ENCODE measurements at places on chromosomes 6 and 20.
A peak's percentile ranks its signal among the peaks of the same experiment; 100 is the strongest.

DNA sequence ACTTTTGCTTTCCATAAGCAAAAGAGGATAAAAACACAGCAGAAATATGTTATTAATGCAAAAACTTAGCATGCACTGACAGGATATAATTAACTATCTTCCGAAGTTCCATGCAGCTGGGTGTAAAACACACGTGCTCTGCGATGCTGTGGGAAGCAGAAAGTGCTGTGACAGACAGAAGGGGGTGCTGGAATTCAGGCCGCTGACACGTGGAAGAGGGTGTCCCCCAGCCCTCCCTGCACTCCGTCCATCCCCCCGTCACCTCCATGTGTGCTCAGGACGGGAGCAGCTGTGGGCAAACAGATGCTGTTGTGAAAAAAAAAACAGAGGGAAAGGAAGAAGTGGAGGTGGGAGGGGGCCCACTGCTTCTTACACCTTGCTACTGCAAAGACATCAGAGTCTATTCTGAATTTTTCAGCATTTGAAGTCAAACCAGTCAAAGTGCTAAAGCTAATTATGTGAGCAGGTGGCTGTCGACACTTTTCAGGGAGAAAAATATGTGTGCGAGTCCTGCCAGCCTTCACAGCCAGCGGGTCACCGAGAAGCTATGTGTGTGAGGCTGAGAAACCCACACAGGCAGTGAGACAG lies 175.9 kb upstream of the AFDN start:
- DNase-seq = no peak

- DNase-seq = no peak
Observed at GRCh38 chr6:105622226-105622625, 219.3 kb upstream of the PREP start.

DNA sequence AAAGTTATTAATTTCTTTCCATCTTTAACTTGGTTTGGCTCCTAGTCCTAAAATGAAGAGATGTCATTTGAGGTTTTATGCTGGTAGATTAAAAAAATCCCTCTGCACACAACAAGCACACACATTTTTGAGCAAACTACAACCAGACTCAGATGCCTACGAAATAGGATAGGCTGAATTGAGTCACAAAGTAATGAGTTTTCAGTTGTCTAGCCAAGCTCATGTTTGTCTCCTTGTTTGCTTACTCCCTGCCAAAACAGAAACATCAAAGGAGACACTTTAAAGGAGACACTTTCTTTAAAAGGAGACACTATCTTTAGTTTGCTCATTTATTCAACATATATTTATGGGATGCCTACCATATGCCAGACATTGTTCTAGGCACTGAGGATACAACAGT lies 56.2 kb downstream of the TPBG start:
- no peak for DNase-seq

DNA sequence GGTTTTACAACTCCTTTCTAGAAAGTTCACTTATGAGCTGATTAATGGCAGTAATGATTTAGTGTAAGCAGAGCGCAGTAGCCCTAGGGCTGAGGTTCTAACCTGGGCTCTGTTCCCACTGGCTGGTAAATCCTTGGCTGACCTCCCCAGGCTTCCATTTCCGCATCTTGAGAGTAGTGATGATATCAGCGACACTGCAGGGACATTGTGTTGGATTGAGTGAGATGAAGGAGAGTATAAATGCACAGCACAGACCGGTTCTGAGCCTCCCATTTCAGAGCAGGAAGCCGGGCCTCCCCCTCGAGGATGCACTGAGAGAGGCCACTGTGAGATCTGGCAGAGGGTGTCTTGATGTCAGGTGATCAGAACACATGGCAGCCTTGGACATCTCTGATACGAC lies 477.2 kb upstream of the SULF2 start:
- no peak for DNase-seq

DNA sequence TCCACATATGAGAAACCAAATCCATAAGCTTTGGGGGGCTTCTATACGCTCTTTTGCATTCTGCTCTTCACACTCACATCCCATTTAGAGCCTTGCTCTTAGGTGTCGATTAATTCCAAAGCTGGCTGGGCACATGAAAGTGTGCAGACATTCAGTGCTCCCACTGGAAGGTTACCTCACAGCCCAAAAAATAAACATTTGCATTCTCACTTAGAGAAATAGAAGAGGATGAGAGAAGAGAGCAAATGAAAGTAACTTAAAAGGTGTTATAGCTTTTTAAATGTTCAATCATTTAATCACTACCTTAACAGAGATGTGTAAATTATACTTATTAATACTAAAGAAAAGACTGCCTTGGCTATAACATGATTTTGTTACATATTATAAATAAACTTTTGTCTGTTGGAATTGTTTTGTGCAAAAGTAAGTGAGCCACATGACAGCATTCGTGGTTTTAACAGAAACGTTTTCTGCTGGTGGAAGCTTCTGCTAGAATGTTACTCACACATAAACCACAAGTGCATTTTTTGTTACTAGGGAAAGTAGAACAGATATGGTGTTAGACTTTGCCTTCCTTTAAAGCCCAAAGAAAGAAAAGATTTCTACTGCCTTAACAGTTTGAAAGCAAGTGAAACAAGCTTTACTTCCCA lies 116.7 kb downstream of the SIM1 start:
- DNase-seq = no peak

GRCh38 chr20:60215816-60216730 lies 257.9 kb downstream of the CDH26 start:
- no peak for DNase-seq

- DNase-seq = no peak
Observed at GRCh38 chr20:33316343-33316742, 33.3 kb downstream of the BPIFB1 start.

GRCh38 chr6:2314641-2315040 lies 69.2 kb upstream of the GMDS start:
- no peak for DNase-seq

- no peak for DNase-seq
Observed at GRCh38 chr6:17851001-17851719, 136.3 kb downstream of the KIF13A start.

GRCh38 chr20:45576995-45577394 lies 2.1 kb downstream of the WFDC8 start:
- no peak for DNase-seq

- DNase-seq = no peak
Observed at GRCh38 chr6:161301338-161301737, 27.5 kb upstream of the AGPAT4 start.

GRCh38 chr20:44135012-44135412 lies 52.0 kb downstream of the JPH2 start:
- DNase-seq = no peak

GRCh38 chr6:144158133-144158532 lies 7.8 kb downstream of the STX11 start:
- no peak for DNase-seq

- no peak for DNase-seq
Observed at GRCh38 chr6:23414051-23414445, 712.0 kb upstream of the NRSN1 start.

DNA sequence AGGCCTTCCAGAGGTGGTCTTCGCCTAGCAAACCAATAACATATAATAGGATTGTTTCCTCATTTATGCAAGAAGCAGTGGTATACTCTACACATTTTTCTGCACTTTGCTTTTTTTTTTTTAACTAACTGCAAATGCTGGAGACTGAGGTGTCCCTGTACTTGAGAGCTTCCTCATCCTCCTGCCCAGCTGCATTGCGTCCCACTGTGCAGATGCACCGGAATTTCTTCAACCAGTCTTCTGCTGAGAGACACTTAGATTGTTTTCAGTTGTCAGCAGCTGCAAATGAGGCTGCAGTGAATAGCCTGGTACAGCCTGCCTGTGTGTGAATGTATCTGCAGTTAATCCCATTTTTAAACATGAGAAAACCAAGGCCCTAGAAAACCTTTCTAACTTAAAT lies 11.5 kb downstream of the FGD2 start:
- DNase-seq = no peak

GRCh38 chr6:136491754-136492153 lies 58.5 kb downstream of the MAP7 start:
- no peak for DNase-seq

DNA sequence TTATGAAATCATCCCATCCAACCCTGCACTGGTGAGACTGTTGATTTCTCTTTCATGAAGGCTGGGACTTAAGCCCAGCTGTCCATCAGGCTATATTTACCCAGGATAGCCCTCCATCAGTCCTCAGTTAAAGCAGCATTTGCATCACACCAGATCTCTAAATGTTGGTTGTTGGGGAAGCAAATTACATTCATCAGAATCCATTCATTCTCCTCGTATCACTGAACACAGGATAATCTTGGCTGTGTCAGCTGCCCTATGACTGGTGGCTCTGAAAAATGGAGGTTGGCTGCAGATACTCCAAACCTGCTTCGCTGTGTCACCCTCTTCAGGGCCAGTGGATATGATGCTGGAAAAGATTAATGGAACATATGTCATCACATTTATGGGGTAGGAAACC lies 718.3 kb downstream of the KIF16B start:
- DNase-seq = peak; percentile 34

GRCh38 chr20:47574616-47575364 lies 73.1 kb downstream of the NCOA3 start:
- peak; percentile 80 for DNase-seq

DNA sequence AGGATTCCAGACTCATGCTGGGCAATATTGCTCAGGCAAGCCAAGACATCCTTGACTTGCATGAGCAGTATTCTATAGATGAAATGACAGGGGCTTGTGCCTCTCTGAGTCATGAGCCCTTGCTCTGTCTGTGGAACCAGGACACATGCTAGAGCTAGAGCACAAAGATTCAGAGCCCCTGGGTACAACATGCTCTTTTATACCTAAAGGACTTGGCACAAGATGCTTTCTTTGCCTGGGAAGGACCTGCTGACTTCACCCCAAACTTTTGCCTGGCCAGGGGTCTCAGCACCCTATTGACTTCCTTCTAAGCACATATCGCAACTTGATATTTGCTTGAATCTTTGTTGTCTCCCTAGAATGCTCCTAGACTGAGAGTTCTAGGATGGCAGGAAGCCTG lies 27.4 kb downstream of the TGM6 start:
- no peak for DNase-seq

GRCh38 chr20:63979229-63979556 lies 249 bp downstream of the SAMD10 start:
- DNase-seq = no peak

DNA sequence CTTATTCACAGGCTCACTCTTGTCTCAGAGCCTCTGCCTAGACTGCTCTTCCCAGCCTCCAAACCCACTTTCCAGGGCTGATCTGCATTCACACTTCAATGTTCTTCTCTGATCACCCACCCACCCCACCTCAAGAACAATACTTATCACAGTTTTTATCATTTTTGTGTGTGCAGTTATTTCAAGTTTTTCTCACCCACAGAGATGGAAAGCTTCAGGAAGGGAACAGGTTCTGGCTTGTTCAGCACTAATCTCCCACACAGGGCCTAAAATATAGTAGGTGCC lies 160.9 kb downstream of the MRPL14 start:
- no peak for DNase-seq

DNA sequence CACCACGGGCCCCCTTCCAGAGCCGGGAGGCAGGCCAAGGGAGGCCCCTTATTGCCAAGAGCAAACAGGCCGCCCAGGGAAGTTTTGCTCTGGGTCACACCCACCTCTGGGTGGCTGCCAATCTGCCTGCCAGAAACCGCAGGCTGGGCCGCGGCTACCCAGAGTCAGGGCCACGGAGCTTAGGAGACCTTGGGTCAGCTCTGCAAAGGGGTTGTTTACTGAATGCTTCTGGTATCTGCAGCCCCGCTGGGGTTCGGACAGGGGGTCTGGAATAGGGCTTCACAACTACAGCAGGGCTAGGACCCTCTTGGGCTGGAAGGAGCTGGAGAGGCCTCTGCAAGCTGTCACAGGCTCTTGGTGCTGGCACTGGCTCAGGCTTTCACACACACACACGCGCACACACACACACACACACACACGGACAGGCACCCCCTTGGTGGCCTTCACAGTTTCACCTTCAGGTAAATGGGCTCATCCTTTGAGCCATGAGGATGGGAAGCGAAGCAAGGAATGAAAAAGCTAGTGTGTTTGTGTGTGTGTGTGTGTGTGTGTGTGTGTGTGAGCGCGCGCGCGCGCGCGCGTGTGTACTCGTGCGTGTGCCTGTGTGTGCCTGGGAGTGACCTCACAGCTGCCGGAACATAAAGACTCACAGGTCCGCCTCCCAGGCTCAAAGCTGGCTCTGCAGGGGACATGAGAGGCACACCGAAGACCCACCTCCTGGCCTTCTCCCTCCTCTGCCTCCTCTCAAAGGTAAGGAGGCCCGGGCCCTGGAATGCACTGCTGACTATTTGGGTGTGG lies at the start of gene CCN5:
CCN5 (plus strand) TSS at position 669 of the 798 bp plus-strand sequence; CDS start at position 691, 22 bp downstream.
- DNase-seq = no peak

DNA sequence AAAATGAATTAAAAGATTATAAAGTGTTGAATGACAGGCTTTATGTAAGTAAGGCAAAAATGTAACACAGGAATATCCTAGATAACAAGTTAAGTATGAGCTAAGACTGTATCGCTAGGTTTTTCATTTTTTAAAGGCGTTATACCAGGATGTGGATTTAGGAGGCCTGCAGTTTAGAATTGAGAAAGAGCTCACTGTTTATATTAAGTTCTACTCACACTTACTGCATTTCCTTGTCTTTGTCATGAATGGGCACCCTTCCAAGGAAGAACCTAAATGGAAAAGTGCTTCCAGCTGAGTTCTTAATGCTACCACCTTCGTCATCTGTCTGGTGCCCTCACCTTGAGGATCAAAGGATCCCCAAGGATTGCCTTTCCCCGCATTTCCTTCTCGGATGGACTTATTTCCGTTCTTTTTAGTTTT lies 148.7 kb downstream of the SOX4 start:
- no peak for DNase-seq

DNA sequence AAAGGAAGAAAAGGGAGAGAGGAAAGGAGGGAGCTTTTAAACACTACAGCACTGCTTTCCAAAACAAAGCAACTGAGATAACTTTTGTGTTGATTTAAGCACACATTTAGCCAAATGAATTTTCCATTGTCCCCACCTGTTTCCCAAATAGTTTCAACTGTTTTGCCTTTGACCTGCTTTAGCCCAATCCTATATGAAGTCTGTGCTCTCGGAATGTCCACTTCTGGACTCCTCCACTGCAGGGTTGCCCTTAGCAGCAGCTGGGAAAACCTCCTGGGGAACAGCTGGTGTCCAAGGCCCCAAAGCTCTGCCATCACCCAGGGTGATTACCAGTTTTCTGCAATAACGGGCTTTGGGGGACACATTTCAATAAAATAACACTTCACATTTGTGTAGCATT lies 44.9 kb upstream of the PKHD1 start:
- no peak for DNase-seq

- DNase-seq = no peak
Observed at GRCh38 chr6:6179858-6180623, 140.4 kb downstream of the F13A1 start.
